ENCODE measurements at places on chromosomes 1 and 21.

- H3K27me3 ChIP-seq: peaks cover 4% of the 10 kb centered on the region
- DNase-seq: no peak
- no peak within 1 kb of the TSS for H3K4me3 ChIP-seq
- no peaks in the 10 kb centered on the region for H3K4me1 ChIP-seq
Measured at GRCh38 chr1:203475012-203475981, at the start of gene PRELP. TSS of gene PRELP (plus strand) at chr1:203475806. CDS start at chr1:203483185, 7,379 bp downstream.

DNA sequence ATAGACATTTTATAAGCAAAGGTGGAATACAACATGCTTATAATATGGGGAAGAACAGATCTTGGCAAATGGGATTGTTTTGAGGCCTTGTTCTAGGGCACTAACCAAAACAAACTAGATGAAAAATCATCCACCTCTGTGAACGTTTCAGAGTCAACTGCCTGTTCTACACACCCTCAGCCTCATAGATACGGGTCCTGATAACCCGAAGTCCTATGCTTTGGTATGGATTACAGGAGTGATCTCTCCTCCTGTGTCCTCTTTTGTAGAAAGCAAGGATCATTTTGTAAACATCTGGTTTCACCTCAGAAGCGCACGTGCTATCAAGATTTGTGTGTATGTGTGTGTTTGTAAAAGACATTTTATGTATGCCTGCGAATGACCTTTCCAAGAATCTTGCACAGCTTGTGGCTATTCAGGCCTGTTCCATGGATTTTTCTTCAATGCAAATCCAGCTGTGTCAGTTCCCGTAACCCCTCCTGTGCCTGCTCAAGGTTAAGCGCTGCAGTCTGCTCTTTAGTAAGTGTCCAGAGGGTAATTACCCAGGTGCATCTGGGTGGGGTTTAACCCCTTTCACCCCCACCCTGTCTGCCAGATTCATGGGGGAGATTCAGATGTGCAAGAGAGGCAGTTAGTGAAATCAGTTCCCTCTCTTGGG, 132.4 kb downstream of the ROR1 start:
- no peak for DNase-seq
- H3K4me3 ChIP-seq: no peak overlapping the region
- H3K4me1 ChIP-seq: no peaks in the 10 kb centered on the region
- no peak overlapping the region for H3K27ac ChIP-seq
- no peaks in the 10 kb centered on the region for H3K27me3 ChIP-seq

GRCh38 chr1:38454749-38455441, 404.7 kb downstream of the RRAGC start:
- H3K36me3 ChIP-seq: no peaks in the 10 kb centered on the region
- no peak for DNase-seq
- H3K27ac ChIP-seq: no peak overlapping the region
- no peak overlapping the region for H3K4me3 ChIP-seq
- peaks cover 2% of the 10 kb centered on the region for H3K27me3 ChIP-seq

DNA sequence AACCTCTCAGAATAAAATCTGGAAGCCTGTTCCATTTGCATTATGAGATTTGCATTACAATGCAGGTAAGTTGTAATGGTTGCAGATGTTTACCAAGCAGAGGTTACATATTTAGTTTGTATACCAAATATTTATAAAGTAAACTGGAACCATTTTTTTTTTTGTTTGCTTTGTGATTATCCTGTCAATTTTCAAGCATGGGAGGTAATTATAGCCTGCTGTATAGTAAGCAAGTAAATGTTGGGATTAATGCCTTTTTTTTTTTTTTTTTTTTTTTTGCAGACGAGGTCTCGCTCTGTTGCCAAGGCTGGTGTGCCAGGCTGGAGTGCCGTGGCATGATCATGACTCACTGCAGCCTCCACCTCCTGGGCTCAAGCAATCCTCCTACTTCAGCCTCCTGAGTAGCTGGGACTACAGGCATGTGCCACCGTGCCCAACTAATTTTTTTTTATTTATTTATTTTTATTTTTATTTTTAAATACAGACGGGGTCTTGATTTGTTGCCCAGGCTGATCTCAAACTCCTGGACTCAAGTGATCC, 21.0 kb downstream of the NFYC start:
- no peaks in the 10 kb centered on the region for H3K36me3 ChIP-seq
- no peaks in the 10 kb centered on the region for H3K27me3 ChIP-seq
- no peak for DNase-seq
- H3K4me3 ChIP-seq: no peak overlapping the region

DNA sequence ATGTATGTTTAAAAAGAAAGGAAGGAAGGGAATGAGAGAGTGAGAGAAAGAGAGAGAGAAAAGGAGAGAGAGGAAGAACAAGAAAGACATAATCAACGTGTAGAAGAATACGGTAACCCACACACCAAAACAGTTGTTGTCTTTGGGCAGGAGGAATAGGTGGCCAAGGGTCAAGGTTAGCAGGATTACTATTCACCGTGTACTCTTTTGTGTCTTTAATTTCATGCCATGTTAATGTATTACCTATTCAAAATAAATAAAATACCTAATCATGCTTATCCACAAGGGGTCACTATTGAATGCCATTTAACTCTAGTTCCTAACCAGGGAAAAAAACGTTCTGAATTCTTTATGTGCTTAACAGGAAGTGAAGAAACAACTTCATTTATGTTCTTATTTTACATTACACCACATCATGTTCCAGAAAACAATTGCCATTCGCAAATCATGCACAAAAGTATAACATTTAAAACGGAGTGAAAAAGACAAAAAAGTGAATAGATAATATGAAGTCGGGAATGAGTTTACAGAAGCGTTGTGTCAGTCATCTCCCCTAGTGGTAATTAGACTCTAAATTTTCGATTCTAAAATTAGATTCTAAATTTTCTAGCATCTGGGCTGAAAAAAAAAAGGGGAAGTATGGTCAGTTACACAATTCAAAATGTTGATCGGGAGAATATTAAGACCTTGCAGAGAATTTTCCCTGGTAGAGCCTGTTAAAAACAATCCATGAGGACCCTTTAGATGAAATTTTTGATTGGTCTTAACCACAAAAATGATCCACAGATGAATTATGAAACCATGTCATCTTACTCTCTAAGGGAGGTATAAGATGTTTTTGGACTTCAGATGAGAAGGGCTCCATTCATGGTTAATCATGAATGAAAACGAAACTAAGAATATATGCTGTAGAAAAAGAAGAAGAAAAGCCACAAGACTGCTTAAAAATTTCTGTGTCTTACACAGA, 700 bp upstream of the KMO start:
- peak overlapping the region; percentile 51 for H3K4me3 ChIP-seq
- no peak overlapping the region for H3K27ac ChIP-seq
- no peaks in the 10 kb centered on the region for H3K4me1 ChIP-seq
- no peaks in the 10 kb centered on the region for H3K27me3 ChIP-seq

GRCh38 chr1:170310951-170311350, 165.2 kb downstream of the NTMT2 start:
- H3K27me3 ChIP-seq: no peaks in the 10 kb centered on the region
- no peak overlapping the region for H3K27ac ChIP-seq
- H3K36me3 ChIP-seq: no peaks in the 10 kb centered on the region
- DNase-seq: no peak

DNA sequence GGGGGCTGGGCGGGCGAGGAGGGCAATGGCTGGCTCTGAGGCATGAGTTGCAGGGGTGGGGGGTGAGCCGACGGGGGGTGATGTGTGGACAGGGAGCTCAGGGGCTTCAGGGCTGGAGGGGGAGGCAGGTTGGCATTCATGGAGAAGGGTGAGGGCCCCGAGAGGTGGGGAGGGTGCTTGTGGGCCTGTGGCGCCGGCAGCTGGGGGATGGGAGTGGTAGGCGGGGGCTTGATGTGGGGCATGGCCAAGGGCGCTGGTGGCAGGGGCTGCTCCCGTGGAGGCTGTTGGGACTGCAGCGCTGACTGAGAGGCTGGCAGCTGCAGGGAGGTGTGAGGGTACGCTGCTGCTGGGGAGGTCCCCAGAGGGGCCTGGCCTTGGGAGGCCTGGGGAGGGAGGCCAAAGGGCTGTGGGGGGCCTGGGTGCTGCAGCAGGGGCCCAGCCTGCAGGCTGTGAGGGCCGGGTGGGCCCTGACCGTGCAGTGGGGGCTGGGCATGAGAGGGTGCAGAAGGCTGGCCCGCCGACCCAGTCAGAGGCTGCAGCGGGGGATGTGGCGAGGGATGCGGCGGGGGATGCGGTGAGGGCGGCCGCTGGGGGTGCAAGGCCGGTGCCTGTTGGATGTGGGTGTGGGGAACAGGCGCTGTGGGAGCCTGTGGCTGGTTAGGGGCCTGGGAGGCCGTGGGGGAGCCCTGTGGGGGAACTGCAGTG, 42.7 kb downstream of the SLC45A1 start:
- H3K27ac ChIP-seq: no peak overlapping the region
- H3K4me3 ChIP-seq: no peak overlapping the region
- peaks cover 96% of the 10 kb centered on the region for H3K36me3 ChIP-seq
- no peaks in the 10 kb centered on the region for H3K4me1 ChIP-seq
- no peaks in the 10 kb centered on the region for H3K27me3 ChIP-seq

Measured in effector memory CD4-positive, alpha-beta T cell (primary cell).